ENCODE measurements at places on chromosomes 12 and 14. TPM values are rescaled to one million over a fixed set of nuclear protein-coding genes. Genes with fewer than 3 reads are reported as not detected.

DUSP16 gene
- 44.0 TPM for total RNA-seq

DNA sequence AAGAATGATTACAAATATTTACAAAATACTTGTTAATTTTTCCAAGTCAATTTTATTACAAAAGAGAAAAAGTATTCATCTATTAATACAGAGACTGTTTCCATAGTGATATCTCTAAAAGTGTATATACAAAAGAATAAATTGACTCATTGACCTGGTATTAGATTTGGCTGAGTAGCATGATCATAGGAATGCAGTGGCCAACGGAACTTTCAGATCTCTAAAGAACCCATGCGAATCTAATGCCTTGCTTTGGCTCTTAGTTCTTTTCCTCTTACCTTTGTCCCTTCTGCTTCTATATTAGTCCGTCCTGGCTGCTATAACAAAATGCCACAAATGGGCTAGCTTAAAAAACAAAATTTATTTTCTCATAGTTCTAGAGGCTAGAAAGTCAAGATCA is 717.8 kb downstream of the TMTC2 start:
- DNase-seq = no peak

SERPINA12 gene
- total RNA-seq = not detected

SERPINA10 gene
- total RNA-seq = not detected

CLEC6A gene
- total RNA-seq = 3.4 TPM

DNA sequence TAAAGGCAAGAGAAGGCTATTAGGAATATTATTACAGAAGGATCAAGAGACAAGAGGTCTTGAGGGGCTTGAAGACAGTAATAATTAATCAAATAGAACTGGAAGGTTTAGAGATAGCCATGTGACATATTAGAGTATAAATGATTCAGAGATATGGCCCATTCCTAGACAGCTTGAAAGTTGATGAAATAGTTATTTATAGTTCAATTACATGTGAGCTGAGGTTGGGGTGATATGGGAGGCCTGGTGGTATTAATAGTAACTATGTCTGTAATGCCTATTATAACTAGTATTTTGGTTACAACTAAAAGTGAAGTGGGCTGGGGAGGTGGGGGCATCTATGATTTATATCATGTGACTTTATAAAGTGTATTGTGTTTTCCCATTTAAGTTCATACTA is 14.1 kb upstream of the MIS18BP1 start:
- no peak for DNase-seq

- no peak for DNase-seq
These were observed 330.2 kb downstream of the ZFP36L1 start for GRCh38 chr14:68462683-68463082.

DNA sequence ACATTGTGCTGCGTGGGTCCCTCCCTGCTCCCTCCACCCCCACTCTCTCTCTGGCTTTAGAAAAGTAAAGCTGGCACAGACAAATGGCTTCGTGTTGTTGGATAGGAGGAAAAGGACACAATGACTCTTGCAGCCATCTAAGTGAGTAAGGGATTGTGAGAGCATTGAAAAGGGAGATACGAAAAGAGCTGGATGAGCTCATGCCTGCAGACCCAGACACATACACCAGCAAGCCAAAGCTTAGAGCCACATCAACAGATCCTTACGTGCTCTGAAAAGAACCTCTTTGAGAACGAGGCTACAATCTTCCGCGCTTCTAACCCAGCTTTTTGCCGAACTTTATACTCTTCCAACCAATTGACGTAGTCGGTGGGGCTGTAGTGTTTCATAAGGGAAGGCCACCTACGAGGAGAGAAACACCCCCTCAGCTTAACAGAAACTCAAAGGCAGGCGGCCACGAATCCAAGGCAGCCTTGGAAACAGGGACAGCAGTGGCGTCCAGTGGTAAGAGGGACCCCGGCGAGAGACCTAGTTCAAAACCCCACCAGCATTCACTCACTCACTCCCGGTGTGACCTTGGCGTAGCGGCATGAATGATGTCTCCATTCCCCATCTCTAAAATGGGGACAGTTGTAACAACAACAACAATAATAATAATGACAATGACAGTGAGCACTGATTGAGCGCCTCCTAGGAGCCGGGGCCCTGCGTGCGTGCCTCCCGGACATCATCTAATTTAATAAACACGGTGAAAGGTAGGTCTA is 1.1 kb downstream of the FBXO21 start:
- no peak for DNase-seq

SLCO1B1 gene
- not detected for total RNA-seq

DNA sequence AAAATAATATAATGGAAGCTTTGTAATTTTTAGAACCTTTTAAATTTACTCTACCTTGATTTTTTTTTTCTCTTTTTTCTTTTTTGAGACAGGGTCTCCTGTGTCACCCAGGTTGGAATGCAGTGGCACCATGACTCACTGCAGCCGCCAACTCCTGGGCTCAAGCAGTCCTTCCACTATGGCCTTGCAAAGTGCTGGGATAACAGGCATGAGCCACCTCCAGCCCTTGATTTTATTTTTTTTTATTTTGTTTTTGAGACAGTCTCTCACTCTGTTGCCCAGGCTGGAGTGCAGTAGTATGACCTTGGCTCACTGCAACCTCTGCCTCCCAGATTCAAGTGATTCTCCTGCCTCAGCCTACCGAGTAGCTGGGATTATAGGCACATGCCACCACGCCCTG is 65.3 kb upstream of the TRAF3 start:
- no peak for DNase-seq

DNA sequence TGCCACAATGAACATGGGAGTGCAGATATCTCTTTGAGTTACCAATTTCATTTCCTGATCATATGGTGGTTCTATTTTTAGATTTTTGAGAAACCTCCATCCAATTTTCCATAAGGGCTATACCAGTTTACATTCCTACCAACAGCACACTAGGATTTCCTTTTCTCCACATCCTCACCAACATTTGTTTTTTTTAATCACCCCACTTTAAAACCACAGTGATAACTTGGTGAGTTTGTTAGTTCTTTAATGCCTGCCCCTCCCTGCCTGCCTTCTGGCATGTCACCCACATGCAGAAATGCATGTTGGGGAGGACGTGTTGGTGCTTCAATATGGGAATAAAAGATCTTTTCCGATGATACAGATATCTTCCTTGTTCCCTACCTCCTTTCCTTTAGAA is 167.9 kb downstream of the CAND1 start:
- no peak for DNase-seq

DNA sequence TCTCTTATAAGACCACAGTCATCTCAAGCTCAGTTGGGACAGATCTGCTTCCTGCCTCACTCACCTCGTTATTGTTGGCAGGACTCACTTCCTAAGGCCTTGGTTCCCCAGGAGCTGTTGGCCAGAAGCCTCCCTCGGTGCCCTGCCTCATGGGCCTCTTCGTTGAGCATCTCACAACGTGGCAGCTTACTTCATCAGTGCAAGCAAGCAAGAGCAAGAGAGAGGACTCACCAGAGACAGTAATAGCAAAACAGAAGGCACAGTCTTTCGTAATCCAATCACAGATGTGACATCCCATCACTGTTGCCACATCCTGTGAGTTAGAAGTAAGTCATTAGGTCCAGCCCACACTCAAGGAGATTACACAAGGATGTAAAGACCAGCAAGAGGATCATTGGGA is 5.1 kb upstream of the NUMB start:
- peak; percentile 66 for DNase-seq

TAS2R50 gene
- total RNA-seq = 0.50 TPM

DNA sequence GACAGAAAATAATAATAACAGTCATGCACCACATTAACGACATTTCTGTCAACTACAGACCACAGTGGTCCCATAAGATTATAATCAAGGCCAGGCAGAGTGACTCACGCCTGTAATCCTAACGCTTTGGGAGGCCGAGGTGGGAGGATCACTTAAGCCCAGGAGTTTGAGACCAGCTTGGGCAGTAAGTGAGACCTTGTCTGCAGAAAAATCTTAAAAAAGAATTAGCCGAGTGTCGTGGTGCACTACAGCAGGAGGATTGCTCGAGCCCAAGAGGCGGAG is 8.6 kb downstream of the NAB2 start:
- no peak for DNase-seq

SLC5A8 gene
- 1.3 TPM for total RNA-seq

- no peak for DNase-seq
These were observed 195.6 kb upstream of the KRR1 start for GRCh38 chr12:75706786-75707605.

- no peak for DNase-seq
These were observed 2.6 kb downstream of the DTX1 start for GRCh38 chr12:113059071-113059595.

DNA sequence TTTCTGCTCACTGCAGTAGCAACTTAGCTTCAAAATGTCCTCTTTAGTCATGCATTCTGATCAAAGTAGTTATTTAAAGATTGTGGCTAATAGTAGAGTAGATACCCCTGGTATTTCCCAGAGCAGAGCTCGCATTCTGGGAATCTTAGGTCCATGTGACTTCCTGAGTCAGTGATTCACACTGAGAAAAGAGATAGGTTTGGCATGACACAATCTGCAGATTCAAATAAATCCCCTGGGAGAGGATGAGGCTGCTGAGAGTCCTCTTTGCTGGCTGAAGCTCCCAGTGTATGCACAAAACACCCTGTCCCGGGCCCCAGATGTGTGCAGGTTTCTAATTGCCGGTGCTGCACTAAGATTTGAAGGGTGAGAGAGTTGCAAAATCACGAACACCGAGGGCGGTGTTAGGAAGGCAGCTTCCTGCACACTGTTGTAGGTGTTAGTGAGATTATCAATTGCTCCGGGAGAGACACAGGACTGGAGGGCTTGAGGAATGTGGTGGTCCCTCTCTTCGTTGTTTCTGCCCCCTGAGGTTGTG is 233.2 kb downstream of the NRXN3 start:
- DNase-seq = no peak

- DNase-seq = no peak
These were observed 223.7 kb downstream of the CACNA1C start for GRCh38 chr12:2276288-2277033.

DNA sequence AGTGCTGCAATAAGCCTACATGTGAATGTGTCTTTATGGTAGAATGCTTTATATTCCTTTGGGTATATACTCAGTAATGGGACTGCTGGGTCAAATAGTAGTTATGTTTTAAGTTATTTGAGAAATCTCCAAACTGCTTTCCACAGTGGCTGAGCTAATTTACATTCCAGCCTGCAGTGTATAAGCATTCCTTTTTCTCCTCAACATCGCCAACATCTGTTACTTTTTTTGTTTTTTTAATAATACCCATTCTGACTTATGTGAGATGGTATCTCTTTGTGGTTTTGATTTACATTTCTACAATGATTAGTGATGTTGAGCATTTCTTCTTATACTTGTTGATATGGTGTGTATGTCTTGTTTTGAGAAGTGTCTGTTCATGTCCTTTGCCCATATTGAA is 1186.2 kb downstream of the BCL11B start:
- DNase-seq = no peak

REM2 gene
- total RNA-seq = 0.83 TPM

DNA sequence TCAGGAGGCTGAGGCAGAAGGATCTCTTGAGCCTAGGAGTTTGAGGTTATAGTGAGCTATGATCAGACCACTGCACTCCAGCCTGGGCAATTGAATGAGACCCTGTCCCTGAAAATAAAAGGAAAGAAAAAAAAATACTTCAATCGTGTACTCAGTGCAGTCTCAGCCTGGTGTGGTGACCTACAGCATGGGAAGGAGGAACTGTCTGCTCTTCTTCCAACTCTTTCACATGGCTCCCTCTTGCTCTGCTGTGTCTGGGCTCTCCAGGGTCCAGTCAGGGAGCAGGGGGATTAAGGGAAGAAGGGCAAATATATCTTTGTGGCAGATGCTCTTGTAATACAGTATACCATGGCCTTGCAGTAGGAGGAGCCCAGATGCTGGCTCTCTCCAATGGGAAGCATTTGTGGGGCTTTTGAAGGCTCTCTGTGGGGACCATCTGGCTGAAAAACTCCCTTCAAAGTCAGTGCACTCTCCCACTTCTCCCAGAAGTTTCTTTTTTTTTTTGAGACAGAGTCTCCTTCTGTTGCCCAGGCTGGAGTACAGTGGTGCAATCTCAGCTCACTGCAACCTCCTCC is 76.6 kb upstream of the TMPO start:
- no peak for DNase-seq

- no peak for DNase-seq
These were observed 77.5 kb upstream of the CPSF6 start for GRCh38 chr12:69161829-69162228.

TAS2R19 gene
- 2.8 TPM for total RNA-seq

GRCh38 chr14:71855399-71856036 is 76.7 kb upstream of the RGS6 start:
- peak; percentile 76 for DNase-seq

DNA sequence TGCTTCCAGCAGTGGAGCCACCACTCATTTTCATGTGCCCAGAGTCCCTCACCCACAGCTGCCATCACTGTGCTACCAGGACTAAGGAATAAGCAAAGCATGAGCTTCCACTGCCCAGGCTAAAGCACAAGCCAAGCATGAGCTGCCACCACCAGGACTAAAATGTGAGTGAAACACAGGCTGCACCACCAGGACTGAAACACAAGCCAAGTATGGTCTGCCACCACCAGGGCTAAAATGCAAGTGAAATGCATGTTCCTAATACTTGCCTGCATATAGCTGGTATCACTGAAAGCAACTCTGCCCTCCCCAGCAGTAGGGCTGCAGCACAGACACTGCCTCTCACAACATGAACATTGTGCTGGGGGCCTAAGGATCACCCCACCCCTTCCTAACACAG is 30.0 kb downstream of the CEP83 start:
- DNase-seq = no peak

DNA sequence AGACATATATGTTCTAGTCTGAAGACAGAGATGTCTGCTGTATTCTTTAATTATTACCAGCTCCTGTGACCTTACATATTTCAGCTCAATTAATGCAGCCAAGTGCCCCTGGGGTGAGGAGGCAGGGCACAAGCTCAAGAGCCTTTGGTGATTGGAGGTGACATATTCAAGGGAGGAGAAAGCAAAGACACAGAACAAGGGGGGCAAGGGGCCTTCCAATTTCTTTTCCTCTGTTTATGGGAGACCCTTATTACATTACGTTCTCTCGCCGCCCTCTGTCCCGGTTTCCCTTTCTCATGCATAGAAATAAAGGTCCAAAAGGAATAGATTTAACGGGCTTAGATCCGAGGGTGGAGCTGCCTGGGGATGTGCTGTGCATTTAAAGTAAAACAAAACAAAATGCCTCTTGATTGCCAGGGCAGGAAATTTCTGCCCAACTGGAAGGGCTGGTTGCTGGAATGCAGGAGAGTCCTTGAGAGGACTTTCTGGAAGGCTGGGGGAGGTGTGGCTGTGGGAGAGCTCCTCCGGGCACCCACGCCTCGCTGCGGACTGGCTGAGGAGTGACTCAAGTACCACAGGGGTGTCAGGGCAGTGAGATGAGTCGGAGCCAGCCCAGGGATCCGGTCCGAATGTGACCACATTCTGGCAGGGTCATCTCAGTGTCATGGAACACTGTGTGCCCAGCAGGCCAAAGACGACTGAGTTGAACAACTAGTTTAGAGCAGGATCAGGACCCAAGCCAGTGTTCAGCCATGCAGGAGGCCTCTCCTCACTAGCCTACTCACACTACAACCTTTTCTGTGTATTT is 32.1 kb upstream of the GSG1 start:
- peak; percentile 92 for DNase-seq

TMEM119 gene
- 13.4 TPM for total RNA-seq
